ENCODE measurements at places on chromosomes 1 and 21.

GRCh38 chr1:200410566-200410878 is 686 bp upstream of the ZNF281 start:
- DNase-seq, result no peak

- DNase-seq, result no peak
These were observed 69.8 kb upstream of the TRABD2B start for GRCh38 chr1:48066936-48067335.

GRCh38 chr1:21206117-21206516 is 29.4 kb upstream of the EIF4G3 start:
- no peak for DNase-seq

- DNase-seq, result no peak
These were observed 775 bp upstream of the EFCAB14 start for GRCh38 chr1:46719689-46720088.

DNA sequence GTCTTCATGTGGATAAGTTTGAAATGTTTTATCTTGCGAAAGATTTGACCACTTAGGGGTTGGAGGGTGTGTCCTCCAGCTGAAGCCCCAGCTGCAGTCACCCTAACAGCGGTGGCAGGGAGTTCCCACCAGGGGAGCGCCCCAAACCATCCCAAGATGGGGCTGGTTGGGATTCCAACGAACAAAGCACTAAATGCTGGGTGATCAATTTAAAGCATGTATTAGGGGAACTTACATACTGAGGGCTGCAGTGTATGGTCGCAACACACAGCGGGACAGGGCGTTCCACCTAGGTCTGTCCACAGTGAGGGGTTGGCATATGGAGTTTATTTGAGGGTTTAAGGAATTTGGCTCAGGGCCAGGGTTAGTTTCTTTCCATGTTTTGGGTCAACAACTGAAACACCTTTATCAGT is 26.3 kb downstream of the SLC37A1 start:
- DNase-seq, result no peak

DNA sequence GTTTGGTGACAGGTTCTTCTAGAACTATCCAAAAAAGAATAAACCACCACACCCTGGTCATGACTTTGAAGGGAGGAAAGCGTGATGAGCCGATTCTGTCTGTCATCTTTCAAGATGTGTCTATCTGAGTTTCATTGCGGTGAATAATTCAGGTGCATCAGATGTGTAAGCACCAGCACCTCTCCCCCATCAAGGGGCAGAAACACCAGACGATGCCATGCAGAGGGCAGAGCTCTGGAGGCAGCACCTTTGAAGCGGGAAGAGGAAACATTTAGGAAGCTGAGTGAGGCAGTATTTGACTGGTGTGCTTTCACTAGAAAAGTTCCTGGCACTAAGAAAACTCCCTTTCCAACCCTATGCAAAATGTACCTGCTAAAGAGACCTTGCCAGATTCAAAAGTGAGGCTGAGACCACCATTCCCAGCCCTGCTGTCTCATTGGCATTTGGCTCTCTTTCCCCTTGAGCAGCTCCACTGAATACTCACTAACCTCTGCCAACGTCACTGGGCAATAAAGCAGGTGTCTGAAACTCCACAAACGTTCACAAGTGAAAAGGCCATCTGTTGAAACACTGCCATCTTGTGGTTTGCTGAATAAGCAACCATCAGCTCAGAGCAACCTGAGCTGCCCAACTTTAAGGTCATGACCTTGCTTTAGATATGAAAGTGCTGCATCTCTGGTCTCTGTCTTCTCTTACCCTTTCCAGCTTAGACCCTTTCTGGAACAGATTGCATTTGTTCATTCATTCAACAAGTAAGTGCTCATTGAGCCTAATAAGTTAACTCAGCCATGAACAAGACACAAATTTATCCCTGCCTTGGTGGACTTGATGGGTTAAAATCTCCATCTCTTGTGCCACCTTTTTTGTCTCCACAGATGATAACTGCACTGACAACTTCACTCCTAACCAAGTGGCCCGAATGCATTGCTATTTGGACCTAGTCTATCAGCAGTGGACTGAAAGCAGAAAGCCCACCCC is 228.6 kb downstream of the PAPPA2 start:
- no peak for DNase-seq

DNA sequence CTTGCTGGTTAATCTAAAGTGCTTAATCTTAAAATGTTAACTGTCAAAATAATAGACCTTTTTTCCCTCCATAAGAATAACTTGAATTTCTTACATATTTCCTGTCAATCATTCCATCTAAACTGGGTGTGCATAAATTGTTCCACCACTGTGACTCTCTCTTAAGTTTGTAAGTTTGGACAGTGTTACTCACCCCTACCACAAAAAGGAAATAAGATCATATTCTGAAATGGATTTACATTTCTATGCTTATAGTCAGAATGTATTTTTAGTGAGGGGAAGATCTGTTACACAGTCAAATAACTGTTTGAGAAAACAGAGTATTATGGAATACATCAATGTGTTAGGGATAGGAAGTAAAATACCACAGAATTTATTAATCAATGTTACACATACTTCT is 109.6 kb upstream of the DPYD start:
- DNase-seq, result no peak

DNA sequence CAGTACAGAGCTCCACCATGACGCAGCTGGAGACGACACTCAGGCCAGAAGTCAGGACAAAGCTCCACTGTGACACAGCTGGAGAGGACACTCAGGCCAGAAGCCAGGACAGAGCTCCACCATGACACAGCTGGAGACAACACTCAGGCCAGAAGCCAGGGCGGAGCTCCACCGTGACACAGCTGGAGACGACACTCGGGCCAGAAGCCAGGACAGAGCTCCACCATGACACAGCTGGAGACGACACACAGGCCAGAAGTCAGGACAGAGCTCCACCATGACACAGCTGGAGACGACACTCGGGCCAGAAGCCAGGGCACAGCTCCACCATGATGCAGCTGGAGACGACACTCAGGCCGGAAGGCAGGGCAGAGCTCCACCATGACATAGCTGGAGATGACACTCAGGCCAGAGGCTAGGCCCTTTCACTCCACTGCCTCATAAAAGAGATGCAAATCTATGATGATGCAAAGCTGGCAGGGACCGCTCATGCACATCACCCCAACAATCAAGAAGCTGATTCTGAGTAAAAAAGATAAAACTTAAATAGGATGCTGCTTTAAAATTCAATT is 13.6 kb upstream of the OR2B11 start:
- no peak for DNase-seq

DNA sequence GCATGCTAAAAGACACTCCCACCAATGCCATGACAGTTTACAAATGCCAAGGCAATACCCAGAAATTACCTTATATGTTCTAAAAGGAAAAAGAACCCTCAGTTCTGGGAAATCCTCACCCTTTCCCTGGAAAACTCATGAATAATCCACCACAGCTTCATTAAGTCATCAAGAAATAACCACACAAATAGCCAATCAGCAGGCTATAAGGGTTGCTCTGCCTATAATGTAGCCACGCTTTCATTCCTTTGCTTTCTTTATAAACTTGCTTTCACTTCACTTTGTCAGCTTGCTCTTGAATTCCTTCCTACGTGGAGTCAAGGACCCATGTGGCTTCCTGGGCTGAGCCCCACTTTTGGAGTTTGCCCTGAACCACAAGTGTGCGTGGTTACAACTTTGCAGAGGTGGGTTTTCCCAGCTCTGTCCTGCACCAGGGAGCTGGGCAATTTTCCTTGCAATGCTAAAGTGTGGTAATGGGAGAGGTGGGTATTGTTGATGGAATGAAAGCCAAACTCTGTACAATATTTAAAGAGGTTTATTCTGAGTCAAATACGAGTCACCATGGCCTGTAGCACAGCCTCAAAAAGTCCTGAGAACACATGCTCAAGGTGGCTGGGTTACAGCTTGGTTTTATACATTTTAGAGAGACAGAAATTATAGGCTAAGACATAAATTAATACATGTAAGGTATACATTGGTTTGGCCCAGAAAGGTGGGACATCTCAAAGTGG is 42.2 kb upstream of the COG2 start:
- DNase-seq, result no peak

DNA sequence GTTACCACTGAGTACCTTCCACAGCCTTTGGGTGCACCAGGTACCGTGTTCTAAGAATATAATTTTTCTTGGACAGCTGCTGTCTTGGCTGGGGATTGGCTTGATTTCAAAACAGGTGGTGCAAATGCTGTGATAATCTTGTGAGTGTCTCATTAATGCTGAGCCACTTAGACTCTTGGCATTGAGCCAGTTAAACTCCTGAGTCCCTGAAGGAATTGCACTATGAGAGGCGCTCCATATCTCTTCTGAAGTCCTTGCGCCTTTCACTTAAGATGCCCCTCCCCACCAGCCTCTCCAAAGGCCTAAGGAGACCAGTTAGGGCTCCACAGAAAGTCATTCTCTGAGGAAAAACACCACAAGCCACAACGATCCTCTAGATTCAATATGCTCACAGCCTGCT is 51.0 kb downstream of the BACH1 start:
- DNase-seq, result no peak

DNA sequence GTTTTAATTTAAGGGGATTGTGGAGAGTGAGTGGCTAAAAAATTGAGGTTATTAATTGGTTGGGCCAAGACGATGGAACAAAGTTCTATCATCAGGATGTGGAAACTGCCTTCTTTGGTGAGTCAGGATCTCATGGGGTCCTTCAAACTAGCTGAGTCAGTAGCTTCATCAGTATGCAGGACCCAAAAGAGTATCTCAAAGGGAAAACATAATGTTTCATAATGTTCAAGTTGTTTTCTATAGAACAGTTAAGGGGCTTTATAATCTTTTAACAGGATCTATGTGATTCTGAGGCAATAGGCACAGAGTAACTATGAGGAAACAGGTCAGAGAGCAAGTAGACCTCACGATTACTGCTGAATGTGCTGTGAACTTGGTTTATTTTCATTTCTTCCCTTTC is 3.2 kb upstream of the OLFML2B start:
- DNase-seq, result no peak

GRCh38 chr1:22408230-22408629 is 43.4 kb upstream of the ZBTB40 start:
- DNase-seq, result no peak

DNA sequence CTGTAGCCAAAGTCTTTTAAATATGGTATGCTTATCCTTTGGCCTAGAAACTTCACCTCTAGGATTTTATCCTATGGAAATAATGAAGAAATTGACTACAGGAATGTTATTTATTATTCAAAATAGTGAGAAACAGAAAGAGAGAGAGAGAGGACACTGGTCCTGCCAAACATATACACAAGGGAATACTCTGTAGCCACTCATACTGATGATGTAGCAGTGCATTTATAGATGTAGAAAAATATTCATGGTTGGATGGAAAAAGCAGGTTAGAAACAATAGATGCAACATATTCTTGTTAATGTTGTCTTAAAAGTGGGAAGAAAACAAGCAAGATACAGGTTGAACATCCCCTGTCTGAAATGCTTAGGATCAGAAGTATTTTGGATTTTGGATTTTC is 22.2 kb upstream of the EPHB2 start:
- no peak for DNase-seq

- DNase-seq, result no peak
These were observed 6.4 kb downstream of the PCP4 start for GRCh38 chr21:39873687-39874086.

GRCh38 chr1:56780826-56781225 is 38.4 kb downstream of the FYB2 start:
- DNase-seq, result no peak

DNA sequence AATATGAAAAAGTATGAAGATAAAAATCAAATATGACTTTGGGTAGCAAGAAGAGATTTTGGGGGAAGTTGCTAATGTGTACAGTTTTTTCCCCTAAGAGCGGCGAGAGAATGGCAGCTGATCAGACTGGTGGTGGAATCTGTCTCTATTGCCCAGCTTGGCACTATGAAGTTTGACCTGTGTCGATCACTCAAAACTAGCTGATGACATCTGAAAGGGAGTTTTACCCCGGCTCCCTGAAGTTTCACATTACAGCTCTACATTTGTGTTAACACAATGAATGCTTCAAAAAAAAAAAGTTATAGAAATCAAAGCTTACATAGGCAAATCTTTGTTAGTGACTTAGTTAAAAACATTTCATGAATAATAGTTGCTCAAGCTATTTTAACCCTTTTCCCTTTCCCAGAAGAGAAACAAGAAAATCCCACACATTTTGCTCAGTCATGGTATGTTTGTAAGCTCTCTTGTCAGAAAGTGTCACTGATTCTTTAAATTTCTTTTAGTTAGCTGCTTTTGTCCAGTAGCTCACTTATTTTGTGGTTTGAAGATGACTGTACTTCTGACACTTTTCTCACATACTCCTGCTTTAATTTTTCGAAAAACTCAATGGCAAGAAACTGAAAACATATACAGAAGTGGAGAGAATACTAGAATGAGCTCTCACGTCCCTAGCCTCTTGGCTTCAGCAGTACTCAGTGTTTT is 41.3 kb downstream of the DYRK1A start:
- no peak for DNase-seq

DNA sequence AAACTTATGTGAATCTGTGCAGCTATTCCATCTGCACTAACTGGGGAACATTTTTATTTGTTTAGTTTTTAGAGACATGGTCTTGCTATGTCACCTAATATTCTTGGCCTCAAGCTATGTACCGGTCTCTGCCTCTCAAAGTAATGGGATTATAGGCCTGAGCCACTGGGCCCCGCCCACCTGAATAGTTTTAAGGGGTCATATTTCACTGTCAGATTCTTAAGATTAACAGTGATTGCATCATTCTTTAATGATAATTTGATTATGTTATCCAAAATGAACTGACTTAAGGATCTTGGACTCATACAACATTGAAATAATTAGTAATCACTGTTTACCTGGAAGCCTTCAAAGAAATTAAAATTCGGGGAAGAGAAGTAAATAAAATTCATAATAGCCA is 12.6 kb upstream of the KLF18 start:
- no peak for DNase-seq

GRCh38 chr1:93608187-93609109 is 73.2 kb downstream of the BCAR3 start:
- no peak for DNase-seq

DNA sequence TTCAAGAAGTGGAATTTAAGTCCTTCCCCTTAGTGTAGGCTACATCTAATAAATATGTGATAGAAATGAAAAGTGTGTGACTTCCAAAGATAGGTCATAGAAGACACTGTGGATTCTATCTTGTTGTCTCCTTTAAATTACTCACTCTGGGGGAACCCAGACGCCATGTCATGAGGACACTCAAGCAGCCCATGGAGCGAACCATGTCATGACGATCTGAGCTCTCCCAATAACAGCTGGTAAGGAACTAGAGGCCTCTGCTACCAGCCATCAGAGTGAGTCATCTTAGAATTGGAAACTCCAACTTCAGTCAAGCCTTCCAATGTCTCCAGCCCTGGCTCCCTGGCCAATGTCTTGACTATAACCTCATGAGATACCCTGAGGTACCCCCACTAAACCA is 6.3 kb downstream of the COA7 start:
- DNase-seq, result no peak

DNA sequence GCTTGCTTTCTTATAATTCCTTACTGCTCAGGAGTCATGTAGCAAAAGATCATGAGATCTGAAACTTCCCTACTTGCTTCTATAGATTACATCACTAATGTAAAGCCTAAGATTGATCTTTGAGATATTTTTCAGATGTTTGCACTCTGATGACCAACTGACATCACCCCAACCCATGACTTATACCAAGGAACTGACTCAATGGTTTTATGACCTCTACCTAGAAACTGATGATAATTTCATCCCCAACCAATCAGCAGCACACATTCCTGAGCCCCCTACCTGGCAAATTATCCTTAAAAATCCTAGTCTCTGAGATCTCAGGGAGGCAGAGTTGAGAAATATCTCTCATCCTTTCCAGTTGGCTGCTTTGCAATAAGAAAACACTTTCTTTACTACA is 122.3 kb upstream of the CAMK1G start:
- no peak for DNase-seq
